WTC11 (cell line): ENCODE measurements at places on chromosomes 11 and 22. TPM values are rescaled to one million over a fixed set of nuclear protein-coding genes. Genes with fewer than 3 reads are reported as not detected.
A peak's percentile ranks its signal among the peaks of the same experiment; 100 is the strongest.

Gene OR52I2
- not detected in 3 replicates for total RNA-seq

Gene FAM118B
- 33.1 to 35.3 TPM (median 33.2 TPM) in 3 replicates for total RNA-seq

DNA sequence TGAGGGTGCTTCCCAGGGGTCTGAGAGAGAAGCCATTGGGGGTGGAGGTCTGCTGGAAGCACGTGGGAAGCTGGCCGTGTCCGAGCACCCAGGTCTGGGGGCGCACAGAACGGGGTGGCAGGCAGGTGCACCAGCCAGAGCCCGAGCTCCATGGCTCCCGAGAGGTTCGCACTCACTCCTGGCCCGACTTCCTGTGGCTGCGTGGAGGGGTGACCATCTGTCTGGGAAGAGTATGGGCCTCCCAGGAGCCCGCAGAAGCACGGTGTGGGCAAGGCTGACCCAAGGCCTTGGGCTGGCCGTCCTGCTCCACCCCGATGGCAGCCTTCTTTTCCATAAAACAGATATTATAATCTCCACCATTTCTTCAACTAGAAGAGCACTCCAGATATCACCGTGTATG, 256.0 kb upstream of the B3GAT1 start:
- no peaks in the 10 kb centered on the region for H3K36me3 ChIP-seq
- no peak overlapping the region for H3K4me3 ChIP-seq
- peaks cover 10% of the 10 kb centered on the region for H3K27me3 ChIP-seq

- peaks cover 100% of the 10 kb centered on the region for H3K27me3 ChIP-seq
- H3K27ac ChIP-seq = no peak overlapping the region
- H3K4me1 ChIP-seq = no peaks in the 10 kb centered on the region
- H3K4me3 ChIP-seq = no peak overlapping the region
Measured at GRCh38 chr22:22376352-22376706, 131.7 kb downstream of the VPREB1 start.

GRCh38 chr11:95279921-95280868, 49.2 kb upstream of the SESN3 start:
- peak overlapping the region; percentile 6; the same call in 1 of the 2 replicates for H3K4me3 ChIP-seq
- H3K27ac ChIP-seq = peak overlapping the region; percentile 61
- peaks cover 45% of the 10 kb centered on the region for H3K4me1 ChIP-seq
- H3K36me3 ChIP-seq = no peaks in the 10 kb centered on the region
- DNase-seq = peak; percentile 44
